HT1080 (cell line): ENCODE measurements at places on chromosomes 5 and 9. TPM values are rescaled to one million over a fixed set of nuclear protein-coding genes. Genes with fewer than 3 reads are reported as not detected.

DNA sequence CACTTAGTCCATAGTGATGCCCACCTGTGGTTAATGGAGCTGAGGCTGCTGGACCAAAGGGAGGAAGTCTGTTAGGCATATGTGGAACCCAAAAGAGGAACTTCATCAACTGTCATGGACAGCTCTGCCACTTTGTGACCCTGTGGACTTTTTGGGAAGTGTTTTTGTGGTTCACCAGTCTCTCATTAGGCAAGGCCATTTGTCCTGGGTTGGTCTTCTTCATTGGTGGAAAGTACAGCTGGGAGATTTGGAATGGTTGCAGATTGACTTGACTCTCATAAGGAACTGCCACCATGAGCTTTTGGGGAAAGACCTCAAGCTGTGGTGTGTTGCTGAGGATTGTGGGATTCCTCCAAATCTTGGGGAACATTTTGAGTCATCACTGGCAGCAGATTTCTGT, 31.9 kb upstream of the IL12B start:
- DNase-seq, result no peak

GRCh38 chr5:55481293-55481855, 53.4 kb downstream of the PLPP1 start:
- no peak for DNase-seq

DNA sequence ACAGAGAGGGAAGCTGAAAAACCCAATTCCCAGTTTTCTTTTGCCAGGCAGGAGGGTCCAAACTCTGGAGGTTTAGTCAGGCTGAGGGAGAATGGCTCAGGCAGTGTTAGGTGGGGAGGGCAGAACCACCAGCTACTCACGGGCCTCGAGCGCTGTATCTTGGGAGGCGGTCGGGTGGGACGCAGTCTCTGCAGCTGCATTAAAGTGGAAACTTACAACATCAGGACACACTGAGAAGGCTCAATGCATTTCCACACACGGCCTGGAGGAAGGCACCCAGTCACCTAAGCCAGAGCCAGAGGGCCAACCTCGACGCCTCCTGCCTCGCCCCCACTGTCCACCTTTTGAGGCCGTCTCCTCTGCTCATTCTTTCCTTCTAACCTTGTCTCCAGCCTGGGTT, 55.6 kb downstream of the CRB2 start:
- no peak for DNase-seq

DNA sequence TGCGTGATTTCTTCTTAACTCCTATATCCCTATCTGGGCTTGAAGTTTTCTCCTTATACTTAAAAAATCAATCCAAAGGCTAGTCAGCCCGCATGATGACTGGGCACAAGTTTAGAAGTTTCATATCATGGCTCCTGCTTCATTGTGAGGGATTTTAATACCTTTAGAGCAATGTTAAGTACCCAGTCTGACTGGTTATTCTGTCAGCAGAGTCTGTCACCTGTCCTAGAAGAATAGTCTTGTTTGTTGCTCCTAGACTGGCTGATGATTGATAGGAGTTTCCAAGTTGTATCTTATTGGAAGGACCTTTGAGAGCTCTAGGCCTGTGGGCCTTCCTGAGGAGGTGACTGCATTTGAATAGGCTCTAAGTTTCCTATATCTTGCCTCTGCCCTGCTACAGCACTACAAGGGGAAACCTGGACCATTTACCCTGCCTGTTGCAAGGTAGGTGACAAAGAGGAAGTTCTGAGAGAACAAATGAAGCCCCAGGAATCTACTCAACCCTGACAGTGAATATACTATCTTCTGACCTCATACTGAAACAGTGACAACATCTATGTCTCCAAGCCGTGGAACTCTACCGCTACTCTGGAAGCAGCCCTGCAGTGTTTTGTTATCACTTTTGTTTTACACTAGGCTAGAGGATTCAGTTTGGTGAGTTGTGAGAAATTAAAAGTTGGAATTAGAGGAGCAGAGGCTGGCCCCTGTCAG, 66.5 kb downstream of the F2RL2 start:
- no peak for DNase-seq

DNA sequence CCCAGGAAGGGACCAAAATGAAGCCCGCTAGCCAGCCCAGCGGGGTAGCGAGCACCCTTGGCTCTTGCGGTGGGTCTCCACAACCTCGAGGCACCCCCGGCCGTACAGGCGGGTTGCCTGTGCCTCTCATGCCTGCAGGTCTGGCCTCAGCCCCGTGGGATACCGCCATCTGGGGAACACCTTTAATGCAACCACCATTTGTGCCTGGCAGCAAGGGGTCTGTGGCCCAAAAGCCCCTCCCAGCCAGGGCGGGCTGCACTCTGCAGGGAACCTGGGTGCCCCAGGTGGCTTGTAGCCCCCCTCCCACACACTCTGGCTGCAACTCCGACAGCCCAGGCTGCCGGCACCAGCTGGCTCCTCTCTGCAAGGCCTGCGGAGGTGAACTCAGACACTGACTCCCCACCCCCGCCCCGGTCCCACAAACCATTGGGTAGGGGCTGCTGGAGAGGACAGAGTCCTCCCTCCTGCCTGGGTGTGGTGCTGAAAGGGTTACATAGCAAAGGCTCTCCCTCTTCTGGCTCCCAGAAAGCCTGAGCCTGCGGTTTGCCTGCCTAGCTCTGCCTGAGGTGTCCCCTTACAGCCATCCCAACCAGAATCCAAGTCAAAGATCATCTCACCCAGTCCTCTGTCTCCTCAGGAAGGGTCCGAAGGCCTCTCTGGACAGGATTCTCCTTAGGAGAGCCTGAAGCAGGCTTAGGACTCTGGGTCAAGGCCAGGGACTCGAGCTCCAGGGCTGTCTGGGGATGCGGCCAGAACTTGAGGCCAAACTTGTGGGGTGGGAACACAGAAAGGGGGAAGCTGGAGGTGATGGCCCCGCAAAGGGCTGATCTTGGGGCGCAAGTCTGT, 109.4 kb downstream of the PSD2 start:
- DNase-seq, result peak; percentile 18

DNA sequence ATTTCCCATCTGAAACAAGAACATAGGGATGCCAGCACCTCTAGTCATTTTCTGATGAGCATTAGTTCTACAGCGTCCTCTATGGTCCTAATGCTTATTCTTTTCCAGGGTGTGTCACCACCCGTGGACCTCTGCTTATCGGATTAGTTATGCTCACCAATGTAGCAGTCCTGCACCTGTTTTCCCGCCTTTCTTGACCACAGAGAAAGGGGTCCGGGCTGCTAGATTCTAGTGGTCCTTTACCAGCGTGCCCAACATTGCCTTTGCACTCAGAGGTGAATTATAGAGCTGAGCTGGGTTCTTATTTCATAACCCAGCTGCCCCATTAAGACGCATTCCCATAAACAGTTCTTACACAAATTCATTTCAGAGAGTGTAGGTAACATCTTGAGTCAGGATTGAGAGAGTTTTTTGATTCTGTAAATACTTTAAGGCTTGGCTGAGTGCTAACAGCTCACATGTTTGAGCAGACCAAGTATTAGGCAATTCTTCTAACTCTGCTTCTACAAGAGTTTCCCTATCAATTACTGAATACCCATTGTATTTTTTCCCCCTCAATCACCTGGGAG, 2205.1 kb upstream of the C9orf72 start:
- DNase-seq, result no peak

DNA sequence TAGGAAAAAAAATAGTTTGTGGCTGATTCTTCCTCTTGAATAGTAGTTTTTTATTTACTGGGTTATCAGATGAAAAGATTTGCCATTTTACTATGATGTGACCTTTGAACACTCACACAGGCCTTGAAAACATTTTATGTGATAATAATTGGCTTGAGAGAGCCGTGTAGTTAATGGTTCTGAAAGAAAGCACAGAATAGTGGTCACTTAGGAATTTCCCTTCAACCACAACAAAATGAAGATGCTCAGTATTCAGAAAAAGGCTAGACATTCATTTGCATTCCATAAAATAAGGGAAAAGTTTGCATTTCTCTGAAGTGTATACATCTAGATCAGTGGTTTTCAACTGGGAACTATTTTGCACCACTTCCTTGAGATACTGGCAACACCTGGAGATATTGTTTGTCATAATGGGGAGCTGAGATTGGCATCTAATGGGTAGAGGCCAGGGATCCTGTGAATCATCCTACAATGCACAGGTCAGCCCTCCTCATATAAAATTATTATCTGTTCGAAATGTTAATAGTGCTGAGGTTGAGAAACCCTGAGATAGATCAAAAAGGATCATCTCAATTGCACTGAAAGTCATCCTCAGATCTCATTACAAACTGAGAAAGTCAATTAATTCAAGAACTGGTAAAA, 446.4 kb upstream of the CCNG1 start:
- DNase-seq, result no peak

- no peak for DNase-seq
These were observed 25.8 kb upstream of the UGT3A1 start for GRCh38 chr5:36017004-36017403.

DNA sequence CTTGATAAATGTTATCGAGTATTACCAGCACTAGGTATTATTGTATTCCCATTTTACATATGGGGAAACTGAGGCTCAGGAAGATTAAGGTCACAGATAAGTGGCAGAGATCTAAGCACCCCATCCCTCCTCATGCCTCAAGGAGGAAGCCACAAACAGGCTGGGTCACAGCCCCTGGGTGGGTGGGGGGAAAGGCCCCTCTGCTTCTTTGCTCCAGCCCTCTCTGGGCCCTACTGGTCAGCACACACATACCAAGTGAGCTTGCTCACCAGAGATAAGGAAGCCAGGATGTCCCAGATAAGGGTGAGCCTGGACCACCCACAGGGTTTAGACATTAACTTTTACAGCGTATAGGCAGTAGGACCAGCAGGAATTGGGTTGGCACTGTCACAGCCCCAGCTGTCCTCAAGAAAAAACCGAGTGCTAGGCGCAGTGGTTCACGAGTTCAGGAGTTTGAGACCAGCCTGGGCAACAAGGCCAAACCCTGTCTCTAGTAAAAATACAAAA, 45.3 kb downstream of the STK10 start:
- no peak for DNase-seq

GRCh38 chr5:172115541-172115982, 72.5 kb downstream of the STK10 start:
- no peak for DNase-seq

- no peak for DNase-seq
These were observed 381.8 kb downstream of the MLLT3 start for GRCh38 chr9:20240498-20240897.

- DNase-seq, result no peak
These were observed 160.1 kb upstream of the DAP start for GRCh38 chr5:10921160-10921559.

GRCh38 chr9:120464176-120464886, 115.6 kb downstream of the CDK5RAP2 start:
- DNase-seq, result no peak

DNA sequence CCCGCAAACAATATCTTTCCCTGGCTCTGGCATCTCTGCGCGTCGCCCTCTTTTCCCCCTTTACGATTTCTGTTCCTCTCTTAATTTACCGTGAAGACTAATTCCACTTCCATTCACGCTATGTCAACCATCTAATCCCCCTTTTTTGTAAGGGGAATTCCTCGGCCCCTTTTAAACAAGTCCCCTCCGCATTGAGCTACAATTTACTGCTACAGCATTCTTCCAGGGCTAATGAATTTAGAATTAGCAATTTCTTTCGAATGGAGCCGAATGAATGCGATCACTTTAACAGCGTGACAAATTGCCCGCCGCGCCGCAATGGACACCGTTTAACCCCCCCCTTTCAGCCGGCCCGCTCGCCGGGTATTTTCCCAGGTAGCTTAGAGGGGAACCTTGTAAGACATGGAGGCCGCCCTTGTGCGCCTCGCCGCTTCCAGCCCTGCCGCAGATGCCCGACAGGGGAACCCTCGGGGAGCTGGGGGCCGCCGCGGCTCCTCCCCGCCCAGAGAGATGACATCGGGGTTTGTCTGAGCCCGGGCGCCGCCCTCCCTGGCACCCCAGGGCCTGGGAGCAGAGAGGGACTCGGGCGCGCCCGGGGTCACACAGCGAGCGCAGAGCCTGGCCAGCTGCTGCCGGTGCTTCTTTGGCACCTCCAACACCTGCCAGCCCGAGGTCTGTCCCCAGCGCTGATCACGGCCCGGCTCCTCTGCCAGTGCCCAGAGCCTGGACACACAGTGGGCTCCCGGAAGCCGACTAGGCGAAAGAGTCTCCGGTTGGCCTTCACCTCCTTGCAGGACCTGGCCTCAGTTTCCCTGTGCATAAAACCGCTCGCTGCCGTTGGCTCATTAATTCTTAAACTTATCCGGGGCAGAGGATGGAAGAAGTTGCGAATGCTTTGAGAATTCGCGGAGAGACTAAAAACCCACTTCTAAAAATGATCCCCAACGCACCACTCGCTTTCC, 1.3 kb downstream of the PRDM12 start:
- DNase-seq, result no peak

IGFBPL1 gene
- total RNA-seq, result 0.26 TPM in 1 of 2 replicates, not detected in the other

OBP2B gene
- not detected in 2 replicates for total RNA-seq

VCP gene
- 396 and 426 TPM in 2 replicates for total RNA-seq

ARL14EPL gene
- 0.17 TPM in 1 of 2 replicates, not detected in the other for total RNA-seq

ANKRD34B gene
- total RNA-seq, result not detected in 2 replicates

SLC36A2 gene
- total RNA-seq, result not detected in 2 replicates

ZNF618 gene
- 2.2 and 4.3 TPM in 2 replicates for total RNA-seq

ARL10 gene
- 0.79 and 2.2 TPM in 2 replicates for total RNA-seq
